ENCODE measurements at places on chromosomes 3 and 15.

GRCh38 chr3:187000711-187001151, 70.4 kb downstream of the ST6GAL1 start:
- DNase-seq: no peak

- DNase-seq: no peak
Observed at GRCh38 chr3:120802916-120803315, 60.4 kb downstream of the GTF2E1 start.

DNA sequence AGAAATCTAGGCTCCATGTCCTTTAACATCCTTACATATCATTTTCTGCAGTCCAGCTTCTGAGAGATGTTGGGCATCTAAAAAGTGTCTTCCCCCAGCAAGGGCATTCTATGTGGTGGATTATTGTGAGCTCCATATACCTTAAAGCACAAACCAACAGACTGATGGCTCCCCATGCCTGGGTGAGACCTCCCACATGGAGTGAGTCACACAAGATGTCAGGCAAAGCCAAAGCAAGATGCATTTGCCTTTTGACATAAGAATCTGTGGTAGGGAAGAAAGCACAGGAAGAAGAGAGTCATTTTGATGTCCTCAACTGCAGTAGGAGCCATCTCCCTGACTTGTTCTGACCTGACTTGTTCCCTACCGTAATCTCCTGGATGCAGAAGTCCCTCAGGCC, 238.7 kb upstream of the EIF1B start:
- DNase-seq: no peak

DNA sequence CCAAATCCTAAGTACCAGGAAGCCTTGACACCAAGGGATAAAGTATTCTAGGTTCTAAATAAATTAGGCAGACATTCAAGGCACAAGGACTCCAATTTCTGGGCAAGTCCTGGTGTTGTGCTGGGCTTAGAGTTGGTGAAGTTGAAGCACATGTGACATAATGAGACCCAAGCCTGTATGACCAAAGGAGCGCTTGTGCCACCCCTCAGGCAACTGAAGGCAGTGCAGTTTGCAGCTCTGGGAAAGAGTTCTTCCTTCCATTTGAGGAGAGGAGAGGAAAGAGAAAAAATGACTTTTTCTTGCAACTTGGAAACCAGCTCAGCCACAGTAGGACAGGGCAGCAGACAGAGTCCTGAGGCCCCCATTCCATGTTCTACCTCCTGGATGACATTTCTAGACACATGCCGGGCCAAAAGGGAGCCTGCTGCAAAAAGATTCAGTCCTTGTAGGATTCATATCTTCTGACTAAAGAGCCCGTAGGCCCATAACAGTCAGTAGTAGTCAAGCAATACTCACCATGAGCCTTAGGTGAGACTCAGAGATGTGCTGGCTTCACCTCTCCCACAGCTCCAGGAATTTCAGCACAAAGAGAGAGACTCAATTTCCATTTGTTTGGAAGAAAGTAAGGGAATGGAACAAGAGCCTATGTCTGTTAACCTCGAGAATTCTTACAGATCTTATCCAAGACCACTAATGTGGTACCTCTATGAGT, 588.8 kb upstream of the BCHE start:
- no peak for DNase-seq

- DNase-seq: no peak
Observed at GRCh38 chr3:100463002-100463401, 29.4 kb upstream of the TMEM45A start.

- no peak for DNase-seq
Observed at GRCh38 chr3:14989943-14990779, 42.8 kb downstream of the NR2C2 start.

Measured in stimulated activated CD4-positive, alpha-beta T cell treated with anti-CD3 and anti-CD28 coated beads, Interleukin-1b, Interleukin-23, amount 100 ng/mL, for 48 hours (primary cell).